ENCODE measurements at places on chromosomes 2 and 18.

- no peak for DNase-seq
Measured at GRCh38 chr2:207960911-207961310, 64.4 kb downstream of the PLEKHM3 start.

DNA sequence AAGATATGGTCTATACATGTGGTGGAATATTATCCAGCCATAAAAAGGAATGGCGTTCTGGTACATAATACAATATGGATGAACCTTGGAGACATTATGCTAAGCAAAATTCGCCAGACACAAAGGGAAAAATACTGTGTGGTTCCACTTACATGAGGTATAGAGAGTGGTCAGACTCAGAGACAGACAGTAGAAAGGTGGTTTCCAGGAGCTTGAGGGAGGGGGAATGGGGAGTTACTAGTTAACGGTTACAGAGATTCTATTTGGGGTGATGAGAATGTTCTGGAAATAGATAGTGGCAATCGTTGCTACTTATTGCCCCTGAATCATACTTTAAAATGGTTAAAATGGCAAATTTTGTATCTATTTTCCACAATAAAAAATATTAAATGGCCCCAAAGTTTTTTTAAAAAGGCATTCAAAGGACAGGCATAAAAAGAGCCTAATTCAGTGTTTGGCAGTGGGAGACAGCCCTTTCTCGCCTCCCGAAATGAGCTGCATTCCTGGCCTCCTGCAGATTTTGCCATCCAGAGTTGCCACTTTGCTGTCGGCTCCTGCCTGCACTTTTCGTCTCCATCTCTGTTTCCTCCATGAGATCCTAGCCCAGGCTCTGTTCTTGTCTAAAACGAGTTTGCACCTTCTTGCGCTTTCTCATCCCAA lies 13.5 kb downstream of the TNFRSF11A start:
- DNase-seq, result no peak

- DNase-seq, result no peak
Measured at GRCh38 chr18:63063171-63063570, 256.4 kb downstream of the BCL2 start.

- no peak for DNase-seq
Measured at GRCh38 chr2:177052471-177052870, 160.1 kb upstream of the HNRNPA3 start.

- DNase-seq, result peak; percentile 37
Measured at GRCh38 chr2:239769554-239770245, 255.4 kb downstream of the NDUFA10 start.

Measured in RWPE2 (cell line).